ENCODE measurements at places on chromosomes 4 and X.

DNA sequence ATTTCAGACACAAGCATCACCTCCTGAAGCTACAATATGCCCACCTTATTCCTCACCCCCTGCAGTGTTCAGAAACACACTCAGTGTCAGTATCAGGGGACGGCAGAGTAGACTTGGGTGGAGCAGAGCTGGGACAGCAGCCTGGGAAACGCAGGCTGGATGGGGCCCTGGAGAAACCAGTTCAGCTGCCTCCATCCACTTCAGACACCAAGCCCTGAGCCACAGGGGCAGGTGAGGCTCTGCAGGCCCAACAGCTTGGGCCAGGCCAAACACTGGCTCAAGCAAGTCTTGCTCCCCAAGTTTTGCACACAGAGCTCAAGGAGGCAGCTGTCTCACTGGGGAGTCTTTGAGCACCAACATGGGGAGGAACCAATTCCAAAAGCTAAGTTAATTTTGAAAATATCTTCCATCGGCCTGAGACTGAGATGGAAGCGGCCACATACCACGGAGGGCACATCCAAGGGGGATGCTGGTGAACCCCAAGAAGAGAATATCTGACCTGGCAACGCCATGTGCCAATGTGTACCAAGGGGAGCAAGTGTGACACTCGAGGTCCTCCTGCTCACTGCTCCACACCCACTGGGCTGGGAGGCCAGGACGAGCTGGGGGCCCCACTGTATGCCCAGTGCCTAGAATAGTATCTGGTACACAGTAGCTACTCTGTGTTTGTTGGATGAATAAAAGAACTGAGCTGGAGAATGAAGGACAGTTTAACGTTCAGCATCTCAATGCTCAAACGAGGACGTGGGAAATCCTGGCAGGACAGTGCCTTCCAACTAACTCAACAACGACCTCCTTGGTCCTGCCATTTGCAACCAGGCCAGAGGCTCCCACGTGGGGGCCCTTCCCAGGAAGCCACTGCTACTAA, 45.6 kb downstream of the PPP2R2C start:
- no peak for DNase-seq

- DNase-seq: no peak
Observed at GRCh38 chrX:16124201-16124600, 836 bp downstream of the GRPR start.

DNA sequence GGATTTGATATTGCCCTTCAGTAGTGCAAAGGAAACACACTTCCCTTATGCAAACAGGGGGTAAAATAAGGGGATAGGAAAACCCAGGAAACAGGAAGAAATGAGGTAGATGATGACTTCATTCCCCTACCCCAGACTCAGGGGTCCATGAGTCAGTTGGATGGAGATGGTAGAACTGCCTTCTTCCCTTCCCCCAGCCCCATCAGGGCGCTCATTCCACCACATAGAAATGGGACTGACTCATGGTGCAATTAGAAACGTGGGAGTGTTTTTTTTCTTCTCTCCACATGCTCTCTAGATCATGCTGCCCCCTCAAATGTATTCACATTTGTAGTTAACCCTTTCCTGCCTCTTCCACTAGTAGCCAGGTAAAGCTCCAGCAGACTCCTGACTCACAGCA, 23.1 kb upstream of the ARMCX2 start:
- DNase-seq: no peak

DNA sequence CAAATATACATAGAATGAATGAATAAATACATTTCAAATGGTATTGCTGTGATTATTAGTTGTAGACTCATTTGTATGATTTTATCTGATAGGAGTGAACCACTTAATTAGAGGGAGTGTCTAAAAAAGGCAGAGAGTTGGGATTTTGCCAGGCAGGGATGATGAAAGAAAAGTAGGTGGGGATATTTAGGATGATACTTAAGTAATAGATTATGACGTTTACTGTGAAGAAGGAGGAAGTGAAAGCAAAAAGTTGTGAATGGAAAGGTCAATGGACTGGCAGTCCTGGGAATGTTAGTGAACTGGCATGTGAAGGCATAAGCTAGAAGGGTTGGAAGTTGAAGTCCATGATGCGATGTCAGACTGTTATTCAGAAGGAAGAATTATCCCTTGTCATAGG, 917.1 kb downstream of the RAPGEF2 start:
- DNase-seq: no peak

DNA sequence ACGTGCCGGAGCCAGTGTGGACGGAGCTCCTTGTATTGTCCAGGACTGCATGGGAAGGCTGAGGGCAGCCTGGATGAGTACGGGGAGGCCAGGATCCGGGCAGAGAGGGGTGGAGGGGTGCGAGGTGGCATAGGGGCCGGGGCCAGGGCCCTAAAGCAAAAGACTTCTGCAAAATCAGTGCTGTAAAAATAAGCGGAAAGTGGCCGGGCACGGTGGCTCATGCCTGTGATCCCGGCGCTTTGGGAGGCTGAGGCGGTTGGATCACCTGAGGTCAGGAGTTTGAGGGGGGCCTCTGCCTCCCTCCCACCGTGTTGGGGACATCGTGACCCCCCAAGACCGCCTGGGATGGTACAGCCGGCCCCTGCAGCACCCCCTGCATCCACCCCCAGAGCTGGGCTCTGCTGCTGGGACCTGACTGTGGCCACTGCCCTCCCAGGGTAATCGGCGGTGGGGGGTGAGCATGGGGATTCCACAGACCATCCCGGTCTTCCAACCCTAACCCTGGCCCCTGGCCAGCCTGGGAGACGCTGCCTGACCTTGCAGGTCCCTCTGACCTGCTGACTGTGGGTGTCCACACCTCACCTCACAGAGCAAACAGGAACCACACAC, 23.4 kb upstream of the PLCXD1 start:
- no peak for DNase-seq

- no peak for DNase-seq
Observed at GRCh38 chr4:2219233-2219760, 22.6 kb downstream of the HAUS3 start.

- DNase-seq: no peak
Observed at GRCh38 chr4:169460081-169460480, 152.3 kb downstream of the NEK1 start.

- no peak for DNase-seq
Observed at GRCh38 chr4:128810331-128810870, 901 bp downstream of the JADE1 start.

- no peak for DNase-seq
Observed at GRCh38 chr4:109206620-109207019, 95.8 kb downstream of the COL25A1 start.

DNA sequence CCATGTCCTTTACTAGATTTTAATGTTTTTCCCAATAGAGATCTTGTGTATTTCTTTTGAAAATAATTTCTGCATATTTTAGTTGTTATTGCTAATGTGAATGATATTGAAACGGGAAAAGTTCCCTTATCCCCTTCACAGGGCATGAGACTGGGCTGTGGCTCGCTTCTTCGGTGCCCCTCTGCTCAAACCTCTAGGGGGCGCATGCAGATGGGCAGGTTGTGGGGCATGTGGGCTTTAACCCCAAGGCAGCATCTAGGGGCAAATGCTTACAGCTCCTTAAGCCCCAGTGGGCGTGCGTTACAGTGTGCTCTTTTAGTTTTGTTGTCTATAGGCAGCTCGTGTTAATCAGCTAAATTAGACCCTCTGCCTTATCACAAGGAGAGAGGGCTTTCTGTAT, 194.7 kb downstream of the OPHN1 start:
- no peak for DNase-seq

DNA sequence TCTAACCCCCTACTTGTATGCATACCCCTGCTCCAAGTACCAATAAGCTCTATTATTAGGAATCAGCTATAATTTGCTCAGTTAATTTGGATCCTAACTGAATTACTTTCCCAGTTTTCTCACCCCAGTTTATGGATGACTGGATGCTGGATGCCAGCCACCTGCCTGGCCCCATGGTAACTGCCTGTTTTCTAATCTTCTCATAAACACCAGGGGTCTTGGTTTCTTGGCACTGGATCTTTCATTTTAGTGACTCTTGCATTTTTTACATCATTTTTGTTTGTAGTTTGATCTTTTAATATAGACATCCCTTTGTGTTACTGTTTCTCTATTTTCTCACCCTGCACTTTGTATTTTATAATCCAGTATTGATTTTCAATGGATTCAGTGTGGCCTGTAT, 246.8 kb downstream of the ADGRL3 start:
- DNase-seq: no peak

DNA sequence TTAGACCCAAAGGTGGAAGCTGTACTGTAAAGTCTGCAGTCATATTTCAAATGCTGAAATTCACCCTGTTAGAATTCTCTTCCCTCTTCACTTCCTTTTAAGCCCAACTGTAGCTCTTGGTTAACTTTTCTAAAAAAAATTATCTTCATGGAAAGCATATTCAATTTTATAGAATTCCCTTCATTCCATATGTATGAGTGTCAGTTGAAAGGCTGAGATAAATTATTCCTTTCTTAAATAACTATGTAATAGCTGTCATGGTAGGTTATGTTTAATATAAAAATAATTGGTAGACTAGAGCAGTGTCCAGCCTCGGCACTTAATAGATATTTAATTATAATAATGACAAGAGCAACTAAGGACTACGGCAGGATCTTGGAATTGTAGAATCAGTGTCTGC, 16.8 kb upstream of the ARSH start:
- no peak for DNase-seq
